ENCODE measurements at places on chromosomes 16 and 17.

DNA sequence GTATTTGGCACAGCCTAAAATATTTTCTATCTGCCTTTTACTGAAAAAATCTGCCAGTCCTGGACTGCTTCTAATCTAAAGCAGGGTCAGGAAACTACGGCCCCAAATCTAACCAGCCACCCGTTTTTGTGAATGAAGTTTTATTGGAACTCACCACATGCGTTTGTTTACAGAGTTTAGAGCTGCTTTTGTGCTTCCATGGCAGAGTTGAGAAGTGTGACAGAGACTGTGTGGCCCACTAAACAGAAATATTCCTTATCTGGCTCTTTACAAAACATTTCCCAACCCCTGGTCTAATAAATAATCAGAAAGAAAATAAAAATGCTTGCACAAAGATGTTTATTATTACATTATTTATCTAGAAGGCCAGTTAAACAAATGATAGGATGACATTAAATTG lies 110.2 kb downstream of the COPRS start:
- no peak for DNase-seq

GRCh38 chr17:51050291-51051033 lies 70.2 kb downstream of the SPAG9 start:
- no peak for DNase-seq

- DNase-seq, result no peak
Observed at GRCh38 chr17:12341328-12341727, 320.7 kb downstream of the MAP2K4 start.

- DNase-seq, result no peak
Observed at GRCh38 chr17:28509789-28510188, 3.6 kb downstream of the FOXN1 start.

- DNase-seq, result no peak
Observed at GRCh38 chr16:52383640-52384292, 163.2 kb downstream of the TOX3 start.

GRCh38 chr17:58402679-58403078 lies 14.7 kb downstream of the RNF43 start:
- DNase-seq, result no peak

DNA sequence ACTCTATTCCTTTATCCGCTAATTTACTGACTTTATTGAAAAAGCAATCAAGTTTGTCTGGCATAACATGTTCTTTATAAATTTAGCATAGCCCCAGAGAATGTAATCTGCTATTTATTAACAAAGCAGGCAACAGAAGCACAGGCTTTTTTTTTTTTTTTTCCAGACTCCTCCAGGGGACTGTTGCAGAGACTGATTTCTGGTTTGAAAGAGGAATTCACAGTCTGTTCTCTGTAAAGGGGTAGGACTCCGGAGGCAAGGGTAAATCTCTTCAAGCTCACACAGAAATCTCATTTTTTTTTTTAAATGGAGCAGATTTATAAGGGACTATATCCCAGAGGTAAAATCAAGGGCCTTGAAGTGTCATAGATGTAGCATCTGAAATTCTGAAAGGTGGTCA lies 1386.5 kb upstream of the CDH8 start:
- no peak for DNase-seq

- DNase-seq, result no peak
Observed at GRCh38 chr16:26824469-26824868, 242.3 kb upstream of the C16orf82 start.

GRCh38 chr17:63316100-63316499 lies 130.0 kb downstream of the CYB561 start:
- DNase-seq, result no peak

- no peak for DNase-seq
Observed at GRCh38 chr16:22757202-22757601, 56.8 kb upstream of the HS3ST2 start.

DNA sequence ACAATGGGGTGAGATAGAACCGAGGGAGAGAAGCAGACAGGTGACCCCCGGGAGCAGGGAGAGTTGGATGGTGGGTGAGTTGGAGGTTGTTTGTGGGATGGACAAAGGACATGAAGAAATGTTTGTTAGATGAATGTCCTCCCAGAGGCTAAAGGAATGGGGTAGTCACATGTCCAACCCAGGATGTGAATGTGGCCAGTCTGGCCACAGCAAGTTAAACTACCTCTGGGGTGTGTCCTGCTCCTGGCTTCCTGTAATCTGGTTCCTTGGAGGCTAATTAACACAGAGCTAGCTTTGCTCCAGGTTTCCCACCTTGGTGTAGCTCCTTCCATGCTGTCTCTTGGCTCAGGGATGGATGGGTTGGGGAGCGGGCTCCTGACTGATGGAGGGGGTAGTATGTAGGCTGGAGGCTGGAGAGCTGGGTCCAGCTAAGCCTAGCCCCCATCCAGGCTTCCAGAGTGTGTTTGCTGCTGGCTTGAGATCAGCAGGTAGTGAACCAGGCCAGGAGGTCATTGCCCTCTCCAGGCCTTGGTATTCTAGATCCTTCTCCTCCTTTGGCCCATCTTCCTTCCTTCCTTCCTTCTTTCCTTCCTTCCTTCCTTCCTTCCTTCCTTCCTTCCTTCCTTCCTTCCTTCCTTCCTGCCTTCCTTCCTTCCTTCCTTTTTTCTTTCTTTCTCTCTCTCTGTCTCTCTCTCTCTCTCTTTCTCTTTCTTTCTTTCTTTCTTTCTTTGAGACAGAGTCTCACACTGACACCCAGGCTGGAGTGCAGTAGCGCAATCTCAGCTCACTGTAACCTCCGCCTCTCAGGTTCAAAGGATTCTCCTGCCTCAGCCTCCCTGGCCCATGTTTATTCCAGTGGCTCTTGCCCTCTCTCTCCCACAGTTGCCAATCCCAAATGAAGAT lies 28.0 kb upstream of the UBE2G1 start:
- DNase-seq, result no peak

GRCh38 chr16:5615868-5616642 lies 518.5 kb upstream of the EEF2KMT start:
- DNase-seq, result peak; percentile 50

DNA sequence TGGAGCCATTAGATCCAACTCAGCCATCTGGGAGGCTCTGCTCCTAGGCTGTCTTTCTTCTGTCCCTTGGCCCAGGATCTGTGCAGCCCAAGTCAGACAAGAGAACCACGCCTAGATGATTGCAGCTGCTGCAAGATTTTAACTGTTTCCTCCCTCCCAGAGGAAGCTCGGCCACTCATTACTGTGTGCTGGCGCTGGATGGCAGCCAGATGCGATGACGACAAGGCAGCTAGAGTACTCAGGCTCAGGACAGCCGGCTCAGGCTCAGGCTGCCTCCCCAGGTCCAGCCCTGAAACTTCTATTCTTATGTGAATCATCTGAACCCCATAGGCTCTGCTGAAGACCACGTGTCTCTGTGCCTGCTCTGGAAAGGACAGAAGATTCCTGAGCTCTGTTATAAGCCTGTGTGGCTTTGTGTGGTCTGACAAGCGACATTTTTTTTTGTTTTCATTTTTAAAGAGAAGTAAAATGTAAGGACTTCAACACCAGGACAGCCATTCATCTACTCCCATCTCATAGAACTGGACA lies 32.1 kb upstream of the FBXW10B start:
- peak; percentile 34 for DNase-seq

DNA sequence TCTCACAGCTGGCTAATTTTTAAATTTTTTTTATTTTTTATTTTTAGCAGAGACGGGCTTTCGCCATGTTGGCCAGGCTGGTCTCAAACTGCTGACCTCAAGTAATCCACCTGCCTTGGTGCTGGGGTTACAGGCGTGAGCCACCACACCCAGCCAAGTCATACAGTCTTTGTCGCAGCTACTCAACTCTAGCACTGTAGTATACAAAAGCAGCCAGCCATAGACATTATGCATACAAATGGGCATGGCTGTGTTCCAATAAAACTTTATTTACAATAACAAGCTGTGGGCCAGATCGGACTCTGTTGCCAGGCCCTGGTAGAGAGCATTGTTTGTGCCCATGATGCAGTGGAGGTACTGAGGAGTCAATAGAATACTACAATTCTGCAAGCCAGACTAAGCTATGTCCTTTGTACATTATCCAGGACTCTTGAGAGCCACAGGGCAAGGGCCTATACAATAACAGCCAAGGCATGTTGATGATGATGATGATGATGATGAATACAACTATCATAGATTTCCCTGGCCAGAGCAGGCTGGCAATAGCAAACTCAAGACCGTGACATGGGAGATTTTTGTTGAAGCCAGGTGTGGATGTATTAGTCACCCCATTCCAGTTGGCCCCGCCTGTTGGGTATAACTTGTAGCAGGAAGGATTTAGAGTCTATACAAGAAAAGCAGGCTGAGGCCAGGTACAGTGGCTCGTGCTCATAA lies 101.8 kb downstream of the MYH11 start:
- no peak for DNase-seq

DNA sequence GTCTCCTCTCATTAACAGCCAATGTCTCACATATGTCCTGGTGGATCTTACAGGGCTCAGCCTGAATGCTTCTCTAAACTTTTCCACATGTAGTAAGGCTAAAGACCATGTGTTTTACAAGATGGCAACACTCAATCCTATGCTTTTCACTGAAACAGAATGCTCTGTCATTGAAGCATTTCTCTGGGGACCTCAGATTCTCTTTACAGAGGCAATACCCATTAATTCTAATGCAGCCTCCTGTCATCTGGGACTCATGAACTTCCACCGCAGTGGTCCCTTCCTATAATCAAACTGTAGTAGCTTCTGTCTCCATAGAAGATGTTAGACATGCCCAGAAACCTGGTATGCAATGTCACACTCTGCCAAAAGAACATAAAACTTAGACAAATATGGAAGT lies 926.6 kb upstream of the RBFOX1 start:
- DNase-seq, result no peak

DNA sequence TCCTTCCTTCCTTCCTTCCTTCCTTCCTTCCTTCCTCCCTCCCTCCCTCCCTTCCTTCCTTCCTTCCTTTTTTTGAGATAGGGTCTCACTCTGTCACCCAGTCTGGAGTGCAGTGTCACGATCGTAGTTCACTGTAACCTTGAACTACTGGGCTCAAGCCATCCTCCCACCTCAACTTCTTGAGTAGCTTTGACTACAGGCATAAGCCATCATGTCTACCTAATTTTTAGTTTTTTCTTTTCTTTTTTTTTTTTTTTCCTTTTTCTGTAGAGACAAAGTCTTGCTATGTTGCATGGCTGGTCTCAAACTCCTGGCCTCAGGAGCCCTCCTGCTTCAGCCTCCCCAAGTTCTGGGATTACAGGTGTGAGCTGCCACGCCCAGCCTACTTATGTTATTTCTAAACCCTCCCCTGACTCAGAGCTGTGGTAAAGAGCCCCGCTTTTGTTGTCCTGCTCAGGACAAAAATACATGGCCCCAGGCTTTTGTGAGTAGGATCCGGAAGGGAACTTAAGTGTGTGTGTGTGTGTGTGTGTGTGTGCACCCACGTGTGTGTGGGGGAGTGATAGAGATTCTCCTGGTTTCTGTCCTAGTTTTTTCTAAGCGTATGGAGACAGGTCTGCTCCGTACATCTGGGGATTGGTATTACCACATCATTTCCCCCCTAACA lies 67.1 kb downstream of the PRKCB start:
- no peak for DNase-seq

GRCh38 chr17:48290378-48290777 lies 139.6 kb downstream of the SKAP1 start:
- no peak for DNase-seq
